Natural killer cell treated with Interleukin-12 subunit alpha and Interleukin-12 subunit beta and Interleukin-15 and Interleukin-18, amount 100 ng/mL, for 72 hours (primary cell): ENCODE measurements at places on chromosomes 3 and 15.
A peak's percentile ranks its signal among the peaks of the same experiment; 100 is the strongest.

DNA sequence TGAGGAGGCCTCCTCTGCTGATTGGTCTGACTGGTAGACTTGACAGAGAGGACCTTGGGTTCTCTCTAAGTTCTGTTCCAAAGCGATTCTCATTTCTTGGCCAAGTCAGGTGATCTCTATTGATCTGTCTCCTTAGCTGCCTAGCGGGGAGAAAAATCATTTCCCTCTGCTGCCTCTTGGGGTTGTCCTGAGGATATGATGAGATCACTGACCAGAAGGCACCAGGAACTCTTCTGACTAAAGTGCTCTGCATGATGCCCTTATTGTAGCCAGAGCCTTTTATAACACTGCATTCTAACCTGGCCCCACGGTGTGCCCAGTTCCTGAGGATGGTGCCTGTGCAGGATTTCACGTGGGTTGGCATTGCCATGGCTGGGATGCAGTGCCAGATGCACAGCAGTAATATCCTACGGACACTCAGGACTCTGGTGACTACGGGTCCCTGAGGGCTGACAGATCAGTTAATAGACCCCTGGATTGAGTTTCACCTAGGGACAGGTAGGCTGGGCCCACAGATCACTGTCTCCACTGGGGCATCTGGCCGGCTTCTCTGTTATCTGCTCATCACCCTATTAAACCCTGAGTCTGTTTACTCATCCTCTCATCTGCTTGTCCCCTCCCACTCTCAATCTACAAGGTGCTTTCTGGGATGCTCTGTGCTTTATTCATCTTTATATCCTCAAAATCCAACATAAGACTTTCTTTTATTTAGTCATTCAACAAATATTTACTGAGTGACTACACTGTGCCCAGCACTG is 3.9 kb upstream of the HEG1 start:
- H3K27me3 ChIP-seq, result peaks cover 26% of the 10 kb centered on the region
- H3K27ac ChIP-seq, result peak overlapping the region; percentile 48
- peaks cover 12% of the 10 kb centered on the region for H3K4me1 ChIP-seq
- no peak overlapping the region for H3K4me3 ChIP-seq
- no peaks in the 10 kb centered on the region for H3K36me3 ChIP-seq

GRCh38 chr15:43276563-43277200 is 10.0 kb upstream of the TGM5 start:
- peaks cover 11% of the 10 kb centered on the region for H3K27me3 ChIP-seq
- H3K4me1 ChIP-seq, result no peaks in the 10 kb centered on the region
- H3K27ac ChIP-seq, result no peak overlapping the region
- H3K36me3 ChIP-seq, result no peaks in the 10 kb centered on the region
- no peak overlapping the region for H3K4me3 ChIP-seq

DNA sequence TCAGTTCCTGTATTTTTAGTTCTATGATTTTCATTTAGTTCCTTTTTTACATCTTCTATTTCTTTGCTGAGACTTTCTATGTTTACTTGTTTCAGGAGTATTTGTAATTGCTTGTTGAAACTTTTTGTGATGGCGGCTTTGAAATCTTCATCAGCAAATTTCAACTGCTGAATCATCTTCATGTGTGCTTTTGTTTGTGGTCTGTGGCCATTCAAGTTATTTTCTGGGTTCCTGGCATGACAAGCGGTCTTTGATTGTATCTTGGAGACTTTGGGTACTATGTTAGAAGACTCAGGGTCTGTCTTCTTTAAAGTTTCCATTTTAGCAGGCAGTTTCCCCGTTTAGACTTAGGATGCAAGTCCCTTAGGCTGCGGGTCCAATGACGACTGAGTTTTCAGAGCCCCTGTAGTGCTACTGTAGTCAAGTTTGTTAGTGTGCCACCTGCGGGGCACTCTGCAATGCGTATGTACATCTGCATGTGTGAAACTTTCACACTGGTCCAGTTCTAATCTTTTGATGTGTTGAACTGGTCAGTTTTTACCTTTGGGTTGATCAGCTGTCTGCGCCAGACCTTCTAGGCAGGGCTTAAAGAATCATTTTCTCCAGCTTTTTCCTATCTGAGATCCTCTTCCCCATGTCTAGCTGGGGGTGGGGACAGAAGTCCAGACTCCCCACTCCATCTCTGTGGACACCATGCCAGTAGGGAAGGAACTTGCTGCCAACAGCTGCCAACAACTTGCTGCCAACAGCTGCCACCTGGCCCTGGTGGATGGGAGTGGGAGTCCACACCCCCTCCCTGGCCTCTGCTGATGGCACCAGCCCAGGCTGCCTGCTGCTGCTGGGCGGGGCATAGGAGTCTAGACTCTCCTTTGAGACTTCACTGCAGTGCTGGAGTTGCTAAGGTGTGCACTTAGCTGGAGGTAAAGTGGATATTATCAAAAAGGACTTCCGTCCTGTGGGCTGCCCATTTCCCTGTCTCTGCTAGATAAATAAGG is 190.9 kb downstream of the TJP1 start:
- DNase-seq, result no peak
- H3K27me3 ChIP-seq, result peaks cover 8% of the 10 kb centered on the region
- no peak overlapping the region for H3K27ac ChIP-seq
- no peaks in the 10 kb centered on the region for H3K4me1 ChIP-seq

GRCh38 chr15:98677345-98678059 is 29.2 kb downstream of the IGF1R start:
- no peak overlapping the region for H3K4me3 ChIP-seq
- no peak for DNase-seq
- no peaks in the 10 kb centered on the region for H3K36me3 ChIP-seq
- H3K4me1 ChIP-seq, result peaks cover 28% of the 10 kb centered on the region
- H3K27ac ChIP-seq, result no peak overlapping the region

DNA sequence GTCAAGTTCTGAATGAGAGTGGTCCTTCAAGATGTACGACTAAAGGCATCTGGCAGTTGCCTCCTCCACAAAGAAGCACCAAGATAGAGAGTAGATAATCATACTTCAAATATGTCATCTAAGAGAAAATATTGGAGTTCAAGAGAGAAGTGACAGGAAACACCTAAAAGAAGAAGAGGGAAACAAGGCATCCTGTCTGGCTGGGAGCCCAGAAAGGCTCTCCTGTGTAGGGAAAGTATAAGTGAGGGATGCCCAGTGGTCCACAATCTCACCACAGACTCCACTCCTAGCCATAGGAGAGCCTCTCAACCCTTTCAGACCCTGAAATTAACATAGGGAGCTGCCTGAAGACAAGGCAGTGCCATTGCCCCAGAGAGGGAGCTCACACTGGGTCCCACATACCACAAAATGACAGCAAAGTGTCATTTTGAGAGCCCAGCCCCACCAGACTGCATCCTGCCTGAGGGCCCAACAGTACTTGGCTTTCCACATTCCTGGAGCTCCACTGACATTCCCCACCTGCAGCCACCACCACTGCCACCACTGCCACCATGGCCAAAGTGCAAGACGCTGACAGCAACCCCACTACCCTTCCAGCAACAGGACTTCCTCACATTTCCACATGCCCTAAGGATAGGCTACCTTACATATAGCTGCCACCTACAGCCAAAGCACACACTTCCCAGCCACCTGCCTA is 210.6 kb downstream of the ATP8B4 start:
- H3K4me1 ChIP-seq, result peaks cover 51% of the 10 kb centered on the region
- no peak overlapping the region for H3K27ac ChIP-seq
- no peak overlapping the region for H3K4me3 ChIP-seq
- H3K27me3 ChIP-seq, result no peaks in the 10 kb centered on the region
- peaks cover 72% of the 10 kb centered on the region for H3K36me3 ChIP-seq
- no peak for DNase-seq

- no peak for DNase-seq
- no peaks in the 10 kb centered on the region for H3K4me1 ChIP-seq
- H3K27me3 ChIP-seq, result no peaks in the 10 kb centered on the region
- no peaks in the 10 kb centered on the region for H3K36me3 ChIP-seq
- H3K4me3 ChIP-seq, result no peak overlapping the region
- no peak overlapping the region for H3K27ac ChIP-seq
Measured at GRCh38 chr3:147943265-147943945, 534.2 kb downstream of the ZIC1 start.

GRCh38 chr3:145648396-145648795 is 512.6 kb downstream of the PLOD2 start:
- no peaks in the 10 kb centered on the region for H3K4me1 ChIP-seq
- DNase-seq, result no peak

- DNase-seq, result no peak
- H3K27me3 ChIP-seq, result no peaks in the 10 kb centered on the region
- H3K4me1 ChIP-seq, result peaks cover 67% of the 10 kb centered on the region
- peak overlapping the region; percentile 97 for H3K4me3 ChIP-seq
- peaks cover 5% of the 10 kb centered on the region for H3K36me3 ChIP-seq
Measured at GRCh38 chr15:66388043-66388363, 1.3 kb downstream of the MAP2K1 start.

DNA sequence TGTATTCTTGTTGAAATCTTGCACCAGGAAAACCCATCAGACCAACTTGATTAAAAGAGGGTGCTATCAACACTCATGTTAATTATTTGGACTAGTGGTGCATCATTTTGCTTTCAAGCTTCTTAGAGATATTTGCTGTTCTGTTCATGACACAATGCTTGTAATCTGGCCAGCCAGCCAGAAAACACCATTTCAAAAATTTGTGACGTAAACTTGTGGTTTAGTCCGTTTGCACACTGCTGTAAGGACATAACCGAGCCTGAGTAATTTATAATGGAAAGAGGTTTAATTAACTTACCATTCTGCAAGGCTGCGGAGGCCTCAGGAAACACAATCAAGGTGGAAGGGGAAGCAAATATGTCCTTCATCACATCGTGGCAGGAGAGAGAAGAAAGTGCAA is 374.3 kb upstream of the TGFBR2 start:
- no peaks in the 10 kb centered on the region for H3K36me3 ChIP-seq
- H3K27me3 ChIP-seq, result no peaks in the 10 kb centered on the region
- H3K4me3 ChIP-seq, result peak overlapping the region; percentile 30
- H3K27ac ChIP-seq, result peak overlapping the region; percentile 32
- peaks cover 6% of the 10 kb centered on the region for H3K4me1 ChIP-seq
- no peak for DNase-seq

GRCh38 chr3:129699199-129699598 is 92.7 kb upstream of the PLXND1 start:
- no peak overlapping the region for H3K27ac ChIP-seq
- H3K4me1 ChIP-seq, result peaks cover 4% of the 10 kb centered on the region
- H3K36me3 ChIP-seq, result peaks cover 4% of the 10 kb centered on the region
- no peak for DNase-seq
- H3K4me3 ChIP-seq, result no peak overlapping the region
- no peaks in the 10 kb centered on the region for H3K27me3 ChIP-seq
